ENCODE measurements at places on chromosomes 4 and X.

DNA sequence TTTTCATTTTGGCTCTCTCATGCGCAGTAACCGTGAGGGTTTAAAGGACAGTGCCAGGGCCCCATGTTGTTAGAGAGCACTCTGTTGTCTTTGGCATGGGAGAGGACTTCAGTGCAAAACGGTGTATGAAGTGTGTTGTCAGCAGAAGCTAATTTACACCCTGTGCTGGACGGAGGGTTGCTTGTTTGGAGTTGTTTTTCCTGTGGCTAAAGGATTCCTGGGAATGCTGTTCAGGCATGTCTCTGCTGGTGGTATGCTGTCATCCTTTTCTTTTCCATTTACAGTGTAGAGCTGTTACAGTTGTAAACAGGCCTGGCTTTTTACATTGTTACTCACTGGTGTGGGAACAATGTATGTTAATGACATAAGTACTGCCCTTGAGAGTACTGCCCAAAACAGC is 206.3 kb downstream of the CBR4 start:
- no peak overlapping the region for H3K27ac ChIP-seq
- H3K27me3 ChIP-seq, result no peaks in the 10 kb centered on the region
- no peak for DNase-seq
- H3K36me3 ChIP-seq, result no peaks in the 10 kb centered on the region

GRCh38 chr4:159010563-159011260 is 92.2 kb upstream of the RAPGEF2 start:
- no peak for DNase-seq
- no peaks in the 10 kb centered on the region for H3K4me1 ChIP-seq
- no peaks in the 10 kb centered on the region for H3K36me3 ChIP-seq
- no peaks in the 10 kb centered on the region for H3K27me3 ChIP-seq

- no peaks in the 10 kb centered on the region for H3K4me1 ChIP-seq
- no peak overlapping the region for H3K27ac ChIP-seq
- DNase-seq, result no peak
- H3K36me3 ChIP-seq, result no peaks in the 10 kb centered on the region
- no peak overlapping the region for H3K4me3 ChIP-seq
Measured at GRCh38 chrX:82127228-82128123, 925.6 kb downstream of the SH3BGRL start.

DNA sequence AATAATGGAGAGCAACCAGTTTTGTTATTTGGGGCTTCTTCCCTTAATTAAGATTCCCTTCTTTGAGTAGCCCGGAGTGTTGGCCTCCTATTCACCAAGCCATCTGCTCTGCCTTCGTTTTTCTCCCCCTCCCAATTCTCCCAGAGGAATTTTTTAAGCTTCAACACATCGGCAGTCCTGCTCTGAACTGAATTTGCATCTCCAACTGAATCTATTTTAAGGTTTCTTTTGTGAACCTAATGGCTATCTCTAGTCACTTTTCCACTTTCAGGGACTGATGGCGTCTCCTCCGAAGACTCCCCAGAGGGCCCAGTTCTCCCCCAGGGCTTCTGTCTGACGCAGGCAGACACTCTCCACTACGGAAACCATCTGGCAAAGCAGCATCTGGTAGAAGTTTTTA is 280.2 kb downstream of the ADGRA3 start:
- no peak overlapping the region for H3K4me3 ChIP-seq
- no peak for DNase-seq
- H3K27ac ChIP-seq, result no peak overlapping the region
- no peaks in the 10 kb centered on the region for H3K4me1 ChIP-seq

- no peaks in the 10 kb centered on the region for H3K4me1 ChIP-seq
- no peak for DNase-seq
- no peaks in the 10 kb centered on the region for H3K36me3 ChIP-seq
- no peak overlapping the region for H3K27ac ChIP-seq
Measured at GRCh38 chrX:41984628-41985027, 61.3 kb upstream of the CASK start.
